Spinal cord (tissue), 10 donors: ENCODE measurements at places on chromosomes 7 and 10. TPM values are rescaled to one million over a fixed set of nuclear protein-coding genes. Genes with fewer than 3 reads are reported as not detected.

Gene NKX1-2
- total RNA-seq: 1.3 TPM

Gene RPA3
- 34.0 TPM for total RNA-seq

Gene C10orf105
- total RNA-seq: 4.6 TPM

Gene ZNF488
- total RNA-seq: 4.5 TPM

Gene BTBD16
- 0.59 TPM for total RNA-seq

Gene GIMAP6
- 24.8 TPM for total RNA-seq

Gene HOXA3
- 8.8 TPM for total RNA-seq

Gene METTL27
- 0.79 TPM for total RNA-seq

Gene C10orf67
- 0.69 TPM for total RNA-seq

Gene GAD2
- 31.5 TPM for total RNA-seq

Gene GSTO1
- 65.6 TPM for total RNA-seq

Gene CFAP70
- total RNA-seq: 4.7 TPM

Gene CACNB2
- 32.7 TPM for total RNA-seq

Gene C7orf57
- total RNA-seq: 1.8 TPM

Gene IDI2
- not detected for total RNA-seq

Gene KLF14
- not detected for total RNA-seq

Gene BICC1
- total RNA-seq: 34.7 TPM

Gene SH2B2
- total RNA-seq: 4.1 TPM

Gene FXYD4
- not detected for total RNA-seq

Gene ADARB2
- 4.1 TPM for total RNA-seq

Gene NPFFR1
- total RNA-seq: 0.50 TPM

Gene NPTX2
- total RNA-seq: 26.3 TPM

Gene MOGAT3
- total RNA-seq: not detected

Gene EPHA1
- 0.94 TPM for total RNA-seq

Gene WDFY4
- 3.8 TPM for total RNA-seq

Gene NOLC1
- total RNA-seq: 45.3 TPM
